ENCODE measurements at places on chromosomes 12 and 14.

GRCh38 chr12:1692226-1692625 is 1.4 kb downstream of the ADIPOR2 start:
- no peak for DNase-seq

DNA sequence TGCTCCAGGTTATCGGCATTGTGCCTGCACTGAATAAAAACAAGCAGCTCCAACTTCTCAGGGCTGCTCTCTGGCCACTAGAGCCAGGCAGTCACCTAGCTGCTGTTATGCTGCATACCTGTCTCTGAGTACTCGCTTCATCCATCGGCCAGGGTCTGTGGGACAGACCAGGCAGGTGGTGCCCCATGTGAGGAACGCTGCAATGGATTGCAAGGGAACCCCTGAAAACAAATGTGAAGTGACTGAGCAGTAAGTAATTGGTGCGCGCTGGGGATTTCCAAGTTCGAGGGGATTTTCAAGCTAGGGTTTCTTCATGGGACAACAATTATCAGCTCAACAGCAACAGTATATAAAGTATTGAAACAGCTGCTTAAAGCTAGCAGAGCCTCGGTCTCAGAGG is 965.3 kb downstream of the AACS start:
- DNase-seq: no peak

- no peak for DNase-seq
Observed at GRCh38 chr12:3130057-3130830, 53.1 kb downstream of the TSPAN9 start.

GRCh38 chr14:34350903-34351302 is 111.1 kb downstream of the SPTSSA start:
- no peak for DNase-seq

- peak; percentile 61 for DNase-seq
Observed at GRCh38 chr12:98725476-98726247, 80.6 kb downstream of the APAF1 start.

- no peak for DNase-seq
Observed at GRCh38 chr12:946212-946611, 3.3 kb downstream of the RAD52 start.

GRCh38 chr14:50943261-50943942 is 881 bp downstream of the PYGL start:
- peak; percentile 45 for DNase-seq

DNA sequence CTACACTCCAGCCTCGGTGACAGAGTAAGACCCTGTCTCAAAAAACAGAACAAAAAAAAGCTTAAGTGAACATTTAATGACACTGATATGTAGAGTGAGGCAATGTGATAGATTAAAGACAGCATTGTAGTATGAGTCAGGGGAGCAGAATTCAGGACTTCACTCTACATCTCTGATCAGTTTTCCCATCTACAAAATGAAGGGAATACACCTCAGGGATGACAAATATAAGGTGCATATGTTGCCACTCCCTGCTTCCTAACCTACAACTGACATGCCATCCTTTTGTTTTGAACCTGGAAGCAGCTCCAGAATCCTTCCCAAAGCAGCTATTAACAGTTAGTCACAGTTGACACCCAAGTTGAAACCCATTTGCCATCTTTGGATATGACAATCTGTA is 30.9 kb upstream of the STRN3 start:
- DNase-seq: no peak

DNA sequence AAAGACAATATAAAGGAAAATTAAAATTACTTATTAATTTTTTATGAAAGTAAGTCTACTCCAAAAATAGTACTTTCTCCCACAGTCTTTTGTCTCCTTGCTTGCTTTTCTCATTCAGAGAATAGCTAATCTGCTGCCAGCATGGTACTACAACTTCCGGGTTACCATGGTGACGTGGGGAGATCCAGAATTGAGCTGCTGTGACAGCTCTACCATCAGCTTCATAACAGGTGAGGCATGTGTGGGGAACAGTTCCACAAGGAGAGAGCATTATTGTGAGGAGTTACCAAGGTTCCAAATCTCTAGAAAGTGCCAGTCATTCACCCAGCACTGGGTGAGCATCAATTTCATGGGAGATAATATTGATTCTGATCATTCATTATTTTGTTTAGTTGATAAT is 197.8 kb downstream of the PTPRO start:
- DNase-seq: no peak

DNA sequence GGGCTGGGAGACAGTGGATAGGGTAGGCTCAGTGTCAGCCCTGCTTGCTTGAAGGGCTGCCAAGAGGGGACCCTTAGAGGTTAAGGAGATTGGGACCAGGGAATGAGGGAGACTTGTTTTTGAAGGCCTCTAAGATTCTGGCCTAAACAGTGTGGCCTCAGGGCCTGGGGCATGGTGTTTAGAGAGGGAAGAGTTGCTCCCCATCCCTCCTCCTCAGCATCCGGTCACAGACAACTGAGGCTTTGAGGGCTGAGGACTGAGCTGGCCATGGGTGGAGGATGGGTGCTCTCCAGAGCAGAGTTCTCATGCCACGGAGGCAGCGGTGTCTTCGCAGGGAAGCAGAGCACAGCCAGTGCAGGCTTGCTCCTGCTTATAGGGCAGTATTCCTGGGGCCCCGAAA is 49.4 kb downstream of the KRT80 start:
- no peak for DNase-seq

Measured in HCEC 1CT (cell line).